ENCODE measurements at places on chromosomes 6 and 20.
A peak's percentile ranks its signal among the peaks of the same experiment; 100 is the strongest.

- no peak for DNase-seq
Measured at GRCh38 chr6:127776320-127776719, 124.5 kb downstream of the THEMIS start.

- no peak for DNase-seq
Measured at GRCh38 chr6:13978102-13978640, 53.4 kb downstream of the RNF182 start.

DNA sequence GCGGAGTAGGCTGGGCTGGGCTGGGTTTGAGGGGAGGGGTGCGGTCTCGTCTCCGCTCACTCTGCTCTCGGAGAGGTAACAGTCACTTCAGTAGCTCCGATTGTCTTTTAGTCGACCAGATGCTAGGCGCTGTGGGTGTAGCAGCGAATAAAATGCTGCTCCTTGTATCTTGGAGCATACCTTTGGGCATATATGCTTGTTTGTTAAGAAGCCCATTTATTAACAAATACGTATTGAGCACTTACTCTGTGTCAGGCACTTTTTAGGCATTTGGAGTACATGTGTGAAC lies 545 bp downstream of the ACTR5 start:
- DNase-seq = no peak

DNA sequence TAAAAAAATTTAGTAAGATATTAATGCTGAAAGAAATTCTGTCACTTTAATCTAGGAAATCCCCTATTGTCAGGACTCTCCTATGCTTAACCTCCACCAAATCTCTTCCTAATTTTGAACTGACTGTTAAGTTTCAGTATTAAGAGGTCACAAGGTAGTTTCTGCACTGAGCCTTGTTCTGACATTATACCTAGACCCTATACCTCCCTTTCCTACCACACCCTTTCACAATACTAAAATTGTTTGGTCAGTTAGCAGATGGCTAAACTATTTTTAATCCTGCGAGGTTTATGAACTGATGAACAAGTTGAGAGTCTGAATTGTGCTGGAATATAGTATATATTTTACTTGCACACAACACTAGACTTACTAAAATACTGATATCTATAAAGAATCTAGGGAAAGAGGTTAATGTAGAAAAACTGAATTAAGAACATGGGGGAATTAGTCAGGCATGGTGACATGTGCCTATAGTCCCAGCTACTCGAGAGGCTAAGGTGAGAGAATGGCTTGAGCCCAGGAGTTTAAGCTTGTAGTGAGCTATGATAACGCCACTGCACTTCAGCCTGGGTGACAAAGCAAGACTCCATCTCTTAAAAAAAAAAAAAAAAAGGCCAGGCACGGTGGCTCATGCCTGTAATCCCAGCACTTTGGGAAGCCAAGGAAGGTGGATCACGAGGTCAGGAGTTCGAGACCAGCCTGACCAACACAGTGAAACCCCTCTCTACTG lies 51.5 kb downstream of the HBS1L start:
- DNase-seq = no peak

DNA sequence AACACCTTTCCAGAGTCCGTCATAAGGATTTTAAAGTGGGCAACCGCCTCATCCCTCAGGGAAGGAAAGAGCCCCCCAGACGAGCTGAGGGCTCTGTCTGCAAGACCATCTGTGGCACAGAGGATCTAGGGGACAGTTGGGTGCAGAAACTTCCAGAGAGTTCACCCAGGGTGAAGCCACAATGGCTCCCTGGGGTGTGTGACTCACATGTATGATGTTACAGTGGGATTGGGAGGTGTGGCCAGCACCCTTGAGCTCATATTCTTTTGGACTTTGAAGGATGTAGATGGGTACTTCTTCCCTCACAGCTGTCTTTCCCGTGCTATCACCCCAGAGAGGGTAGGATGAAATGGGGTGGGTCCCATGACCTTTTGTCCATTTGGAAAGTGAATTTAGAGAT lies 95.5 kb downstream of the NCR2 start:
- no peak for DNase-seq

GRCh38 chr6:124924333-124924759 lies 37.9 kb upstream of the RNF217 start:
- DNase-seq = no peak

DNA sequence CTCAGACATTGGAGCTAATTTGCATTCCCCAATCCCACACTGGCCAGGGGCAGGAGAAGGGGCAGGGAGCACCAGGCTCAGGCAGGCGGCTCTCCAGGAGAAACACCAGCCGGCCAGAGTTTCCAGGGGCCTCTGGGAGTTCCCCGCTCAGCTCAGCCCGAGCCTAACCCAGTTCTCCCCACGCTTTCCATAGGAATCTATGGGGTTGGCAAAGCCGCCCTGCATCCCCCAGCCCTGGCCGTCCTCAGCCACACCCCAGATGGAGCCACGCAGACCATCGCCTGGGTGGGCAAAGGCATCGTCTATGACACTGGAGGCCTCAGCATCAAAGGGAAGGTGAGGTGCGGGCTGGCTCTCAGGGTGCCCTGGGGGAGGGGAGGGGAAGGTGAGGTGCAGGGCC lies 8.2 kb downstream of the NPEPL1 start:
- no peak for DNase-seq

DNA sequence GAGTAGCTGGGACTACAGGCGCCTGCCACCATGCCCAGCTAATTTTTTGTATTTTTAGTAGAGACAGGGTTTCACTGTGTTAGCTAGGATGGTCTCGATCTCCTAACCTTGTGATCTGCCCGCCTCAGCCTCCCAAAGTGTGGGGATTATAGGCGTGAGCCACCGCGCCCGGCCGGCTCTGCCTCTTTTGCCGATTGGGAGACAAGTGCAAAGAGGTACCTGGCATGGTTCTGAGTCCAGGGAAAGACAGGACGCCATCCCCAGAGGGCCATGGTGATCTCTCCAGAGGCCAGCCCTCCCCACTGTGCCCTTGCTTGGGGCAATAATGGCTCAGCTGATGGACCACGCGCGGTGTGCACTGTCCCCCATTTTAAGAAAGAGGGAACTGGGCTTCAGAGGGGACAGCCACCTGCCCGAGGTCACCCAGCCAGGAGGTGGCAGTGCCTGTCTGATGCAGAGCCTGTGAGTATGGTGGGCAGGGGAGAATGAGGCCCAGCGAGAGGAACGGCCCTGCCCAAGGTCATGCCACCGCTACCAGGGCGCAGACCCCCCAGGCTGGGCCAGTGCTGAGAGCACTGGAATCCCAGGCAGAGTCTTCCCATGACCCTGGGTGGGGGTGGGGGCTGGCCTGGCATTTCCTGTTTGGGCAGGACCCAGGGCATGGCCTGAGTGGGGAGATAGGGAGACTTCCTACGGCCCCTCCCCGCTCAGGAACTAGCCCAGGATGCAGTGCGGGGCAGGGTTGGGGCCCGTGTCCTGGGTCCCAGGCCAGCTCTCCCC lies 61.0 kb downstream of the SNAI1 start:
- no peak for DNase-seq

GRCh38 chr6:97958134-97958533 lies 675.1 kb upstream of the MMS22L start:
- DNase-seq = no peak

DNA sequence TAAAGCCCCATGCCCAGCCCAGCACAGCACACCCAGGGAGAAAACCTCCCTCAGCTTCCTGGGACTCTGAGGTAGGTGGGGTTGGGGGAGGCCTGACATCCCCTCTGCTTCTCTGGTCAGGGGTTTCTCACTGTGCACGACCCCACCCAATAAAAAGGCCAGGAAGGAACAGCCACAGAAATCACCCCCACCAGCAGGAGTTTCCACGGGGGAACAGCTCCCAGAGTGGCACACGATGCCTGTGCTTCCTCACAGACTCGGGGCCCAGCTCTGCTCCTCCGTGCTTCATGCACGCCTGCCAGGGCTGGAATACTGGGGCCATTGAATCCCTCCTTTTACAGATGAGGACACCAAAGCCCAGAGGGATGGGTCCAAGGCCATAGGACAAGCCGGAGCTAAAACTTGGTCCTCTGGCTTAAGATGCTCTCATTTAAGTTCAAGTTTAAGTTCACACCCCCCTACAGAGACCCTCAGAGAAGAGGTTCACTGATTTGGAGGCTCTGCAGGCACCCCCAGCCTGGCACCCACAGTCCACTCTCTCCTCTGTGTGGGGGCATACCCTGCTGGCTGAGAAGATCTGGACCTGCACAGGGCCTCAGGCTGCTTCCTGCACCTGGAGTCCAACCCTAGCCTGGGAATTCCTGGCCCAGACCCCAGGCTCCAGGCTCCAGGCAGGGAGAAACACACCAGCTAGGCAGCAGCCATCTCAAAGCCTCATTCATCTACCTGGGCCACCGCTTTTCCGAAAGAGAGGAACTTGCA lies 14.3 kb downstream of the ACSS1 start:
- DNase-seq = no peak

- no peak for DNase-seq
Measured at GRCh38 chr6:11093376-11093625, 333 bp upstream of the SMIM13 start.

DNA sequence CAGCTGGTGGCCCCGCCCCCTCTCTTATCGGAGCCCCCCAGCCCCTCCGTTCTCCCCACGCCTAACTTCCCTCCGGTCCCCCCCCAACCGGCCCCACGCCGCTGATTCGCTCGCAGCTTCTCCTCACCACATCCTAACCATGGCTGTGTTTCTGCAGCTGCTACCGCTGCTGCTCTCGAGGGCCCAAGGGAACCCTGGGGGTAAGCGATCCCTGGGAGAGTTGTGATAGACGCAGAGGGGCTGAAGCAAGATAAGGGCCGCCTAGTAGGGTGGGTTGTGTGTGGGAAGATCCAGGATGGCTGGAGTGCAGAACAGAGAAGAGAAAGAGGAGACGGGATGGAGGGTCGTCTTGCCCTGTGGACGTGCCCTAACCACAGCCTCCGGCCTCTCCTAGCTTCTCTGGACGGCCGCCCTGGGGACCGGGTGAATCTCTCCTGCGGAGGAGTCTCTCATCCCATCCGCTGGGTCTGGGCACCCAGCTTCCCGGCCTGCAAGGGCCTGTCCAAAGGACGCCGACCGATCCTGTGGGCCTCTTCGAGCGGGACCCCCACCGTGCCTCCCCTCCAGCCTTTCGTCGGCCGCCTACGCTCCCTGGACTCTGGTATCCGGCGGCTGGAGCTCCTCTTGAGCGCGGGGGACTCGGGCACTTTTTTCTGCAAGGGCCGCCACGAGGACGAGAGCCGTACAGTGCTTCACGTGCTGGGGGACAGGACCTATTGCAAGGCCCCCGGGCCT lies at the start of gene MPIG6B:
TSS of gene MPIG6B (plus strand) at position 129 of the 735 bp plus-strand sequence. CDS start at position 140, 11 bp downstream.
- no peak for DNase-seq

- no peak for DNase-seq
Measured at GRCh38 chr6:136501514-136501913, 48.7 kb downstream of the MAP7 start.

- peak; percentile 66 for DNase-seq
Measured at GRCh38 chr6:154510144-154510905, at the start of gene CNKSR3. CNKSR3 (minus strand) TSS chr6:154510685; CDS start chr6:154510114, 571 bp downstream.

GRCh38 chr6:163282672-163283071 lies 131.8 kb upstream of the QKI start:
- DNase-seq = no peak

GRCh38 chr6:6858533-6858982 lies 249.2 kb upstream of the RREB1 start:
- no peak for DNase-seq

DNA sequence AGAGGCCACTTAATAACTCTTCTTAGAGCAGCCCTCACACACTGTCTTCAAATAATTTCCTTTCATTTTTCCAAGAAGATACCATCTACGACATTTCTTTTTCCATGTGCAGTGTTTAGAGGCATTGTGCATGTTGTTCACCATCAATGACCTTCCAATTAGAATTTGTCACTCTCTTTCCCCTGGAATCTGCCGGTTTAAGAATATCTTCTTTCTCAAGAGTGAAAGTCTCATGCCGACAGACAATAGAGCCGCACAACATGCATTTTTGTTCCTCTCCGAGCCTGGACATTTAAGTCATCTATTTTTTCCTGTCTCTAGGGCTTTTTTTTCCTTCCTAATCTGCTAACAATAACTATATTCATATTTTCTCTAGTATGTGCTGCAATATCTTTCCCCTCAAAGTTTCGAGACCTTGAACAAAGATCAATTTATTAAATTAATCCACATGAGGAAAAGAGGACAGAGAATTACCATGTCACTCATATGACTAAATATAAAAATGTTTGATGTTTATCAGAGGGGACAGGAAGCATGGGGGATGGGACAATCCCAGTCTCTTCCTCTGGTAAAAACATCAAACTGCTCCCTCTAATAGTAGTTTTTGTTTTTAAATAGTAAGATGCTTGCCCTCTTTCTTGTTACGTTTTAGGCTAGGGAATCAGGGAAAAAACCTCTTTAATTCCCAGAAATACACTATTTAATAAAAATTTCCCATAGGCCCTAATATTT lies 893.4 kb downstream of the C6orf118 start:
- no peak for DNase-seq

- no peak for DNase-seq
Measured at GRCh38 chr6:121748376-121748775, 312.9 kb downstream of the GJA1 start.

DNA sequence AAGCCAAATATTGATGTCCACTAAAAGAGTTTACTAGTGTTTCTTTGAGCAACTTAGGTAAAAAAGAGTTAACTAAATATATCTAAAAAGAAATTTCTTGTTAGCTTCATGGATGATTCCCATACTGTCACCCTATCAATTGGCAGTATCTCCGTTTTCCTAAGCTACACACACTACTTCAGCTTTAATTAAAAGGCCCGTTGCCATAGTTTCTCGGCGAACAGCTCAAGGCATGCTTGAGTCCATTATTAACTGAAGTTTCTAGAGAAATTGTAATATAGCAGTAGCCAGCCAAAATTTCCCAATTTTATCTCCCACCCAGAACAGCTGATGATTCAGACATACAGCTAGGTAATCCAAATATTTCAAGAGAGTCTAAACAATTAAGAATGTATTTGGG lies 20.0 kb upstream of the BEND6 start:
- peak; percentile 3 for DNase-seq

Measured in nucleus accumbens (tissue), 56 donors.